ENCODE measurements at places on chromosomes 2 and 18.

DNA sequence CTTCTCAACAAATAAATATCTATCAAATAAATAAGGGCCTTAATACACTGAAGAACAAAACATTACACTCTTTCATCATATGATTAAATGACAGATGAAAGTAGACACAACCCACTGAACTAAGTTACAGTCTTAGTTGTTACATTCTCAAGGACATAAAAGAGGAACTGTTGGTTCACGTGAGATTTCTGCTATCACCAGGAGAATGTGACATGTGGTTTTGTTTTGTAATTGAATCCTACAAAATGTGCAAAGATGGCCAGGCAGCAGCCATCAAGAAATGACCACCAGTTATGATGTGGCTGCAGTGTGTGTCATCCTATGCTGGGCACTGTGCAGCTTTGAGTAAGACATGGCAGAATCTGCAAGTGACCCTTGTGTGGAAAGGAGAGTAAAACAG lies 310.6 kb upstream of the PIK3C3 start:
- DNase-seq = no peak

GRCh38 chr2:75493230-75493629 lies 67.5 kb downstream of the EVA1A start:
- DNase-seq = no peak

DNA sequence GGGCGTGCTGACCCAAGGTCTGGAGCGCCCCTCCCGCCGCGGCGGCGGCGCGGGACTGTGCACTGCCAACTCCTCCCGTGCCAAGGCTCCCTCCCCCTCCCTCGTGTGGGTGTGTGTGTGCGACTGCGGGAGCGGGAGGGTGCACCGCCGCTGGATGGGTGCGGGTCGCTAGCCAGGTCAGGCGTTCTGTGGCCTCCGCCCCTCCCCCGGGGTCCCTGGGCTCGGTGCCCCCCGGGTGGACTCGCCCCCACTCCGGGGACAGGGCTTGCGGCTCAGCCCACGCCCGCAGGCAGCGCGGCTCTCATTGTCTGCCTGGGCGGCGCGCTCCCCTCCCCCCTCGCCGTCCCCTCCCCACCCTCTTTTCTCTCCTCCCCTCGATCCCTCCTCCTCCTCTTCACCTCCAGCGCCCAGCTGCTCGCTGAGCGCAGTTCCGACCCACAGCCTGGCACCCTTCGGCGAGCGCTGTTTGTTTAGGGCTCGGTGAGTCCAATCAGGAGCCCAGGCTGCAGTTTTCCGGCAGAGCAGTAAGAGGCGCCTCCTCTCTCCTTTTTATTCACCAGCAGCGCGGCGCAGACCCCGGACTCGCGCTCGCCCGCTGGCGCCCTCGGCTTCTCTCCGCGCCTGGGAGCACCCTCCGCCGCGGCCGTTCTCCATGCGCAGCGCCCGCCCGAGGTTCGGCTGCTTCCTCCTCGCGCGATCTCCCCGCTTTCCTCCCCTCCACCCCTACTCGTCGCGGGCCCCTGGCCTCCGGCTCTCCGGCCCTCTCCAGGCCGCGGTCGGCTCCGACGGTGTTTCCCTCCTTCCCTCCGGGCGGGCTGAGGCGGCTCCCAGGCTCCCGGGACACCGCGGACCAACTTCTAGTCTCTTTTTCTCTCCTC lies at the start of gene GATA6:
TSS of gene GATA6 (plus strand) at position 579 of the 878 bp plus-strand sequence. CDS start 1,556 bp downstream, outside the sequence.
- peak; percentile 60 for DNase-seq

- no peak for DNase-seq
Observed at GRCh38 chr18:7090771-7091170, 26.8 kb downstream of the LAMA1 start.

DNA sequence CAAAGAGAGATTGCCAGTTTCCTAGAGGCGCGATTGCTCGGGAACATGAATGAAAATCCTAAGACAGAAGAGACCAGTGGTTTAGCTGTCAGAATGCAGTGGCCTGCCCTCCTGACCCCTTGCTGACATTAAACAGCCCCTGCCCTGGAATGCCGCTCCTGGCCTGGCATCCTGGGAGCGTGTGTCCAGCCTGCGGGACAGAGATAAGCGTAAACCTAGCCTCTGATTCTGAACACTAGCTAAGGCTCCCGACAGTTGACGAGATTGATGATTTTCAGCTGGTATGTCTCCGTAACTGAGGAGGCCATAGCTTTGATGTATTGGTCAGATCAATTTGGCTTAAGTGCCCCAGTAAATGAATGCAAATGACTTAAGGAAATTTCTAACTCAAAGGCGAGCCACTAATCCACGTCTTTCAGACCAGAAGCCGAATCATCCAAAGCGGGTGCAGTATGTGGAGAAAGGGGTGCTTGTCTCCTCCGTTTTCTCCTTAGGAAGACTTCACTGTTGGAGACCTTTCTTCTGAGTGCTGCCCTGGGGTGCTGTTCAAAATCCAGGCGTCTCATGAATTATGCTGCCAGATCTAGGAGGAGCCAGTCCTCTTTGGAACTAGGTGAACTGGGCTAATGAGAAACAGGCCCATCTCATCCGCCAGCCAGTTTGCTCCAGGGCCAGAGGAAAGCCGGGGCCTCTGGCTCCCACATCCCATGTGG lies 142.5 kb upstream of the L3MBTL4 start:
- no peak for DNase-seq

DNA sequence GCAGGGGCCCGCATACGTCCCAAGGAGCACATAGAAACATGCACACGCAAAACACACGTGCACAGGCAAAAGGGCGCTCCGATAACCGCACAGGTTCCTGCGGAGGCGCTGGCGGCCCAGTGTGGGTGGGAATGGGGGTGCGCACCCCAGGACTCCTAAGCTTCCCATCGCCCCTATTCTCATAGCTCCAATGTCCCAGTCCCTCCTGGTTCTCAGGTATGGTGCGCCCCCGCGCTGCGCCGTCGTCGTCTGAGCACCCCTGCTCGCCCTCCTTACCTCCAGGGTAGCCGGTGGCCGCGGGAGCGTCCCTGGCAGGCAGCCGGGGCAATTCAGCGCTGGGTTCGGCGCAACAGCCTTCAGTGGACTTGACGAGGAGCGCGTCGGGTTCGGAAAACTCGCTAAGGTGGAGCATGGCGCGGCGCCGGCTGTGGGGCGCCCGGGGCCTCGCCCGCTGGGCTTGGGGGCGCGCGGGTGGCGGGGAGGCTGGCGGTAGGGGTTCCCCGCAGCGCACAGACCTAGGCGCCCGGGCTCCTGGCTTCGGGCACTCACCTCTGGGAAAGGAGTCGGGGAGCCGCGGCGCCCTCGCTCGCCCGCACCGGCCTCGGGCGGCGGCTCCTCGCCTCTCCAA lies 328 bp downstream of the EGR4 start:
- DNase-seq = peak; percentile 20

Data from stimulated activated naive CD8-positive, alpha-beta T cell treated with anti-CD3 and anti-CD28 coated beads, Interleukin-15, amount 100 ng/mL, for 72 hours (primary cell).